Left forelimb (tissue), 1 donor: ENCODE measurements at places on chromosomes 1 and 21.

DNA sequence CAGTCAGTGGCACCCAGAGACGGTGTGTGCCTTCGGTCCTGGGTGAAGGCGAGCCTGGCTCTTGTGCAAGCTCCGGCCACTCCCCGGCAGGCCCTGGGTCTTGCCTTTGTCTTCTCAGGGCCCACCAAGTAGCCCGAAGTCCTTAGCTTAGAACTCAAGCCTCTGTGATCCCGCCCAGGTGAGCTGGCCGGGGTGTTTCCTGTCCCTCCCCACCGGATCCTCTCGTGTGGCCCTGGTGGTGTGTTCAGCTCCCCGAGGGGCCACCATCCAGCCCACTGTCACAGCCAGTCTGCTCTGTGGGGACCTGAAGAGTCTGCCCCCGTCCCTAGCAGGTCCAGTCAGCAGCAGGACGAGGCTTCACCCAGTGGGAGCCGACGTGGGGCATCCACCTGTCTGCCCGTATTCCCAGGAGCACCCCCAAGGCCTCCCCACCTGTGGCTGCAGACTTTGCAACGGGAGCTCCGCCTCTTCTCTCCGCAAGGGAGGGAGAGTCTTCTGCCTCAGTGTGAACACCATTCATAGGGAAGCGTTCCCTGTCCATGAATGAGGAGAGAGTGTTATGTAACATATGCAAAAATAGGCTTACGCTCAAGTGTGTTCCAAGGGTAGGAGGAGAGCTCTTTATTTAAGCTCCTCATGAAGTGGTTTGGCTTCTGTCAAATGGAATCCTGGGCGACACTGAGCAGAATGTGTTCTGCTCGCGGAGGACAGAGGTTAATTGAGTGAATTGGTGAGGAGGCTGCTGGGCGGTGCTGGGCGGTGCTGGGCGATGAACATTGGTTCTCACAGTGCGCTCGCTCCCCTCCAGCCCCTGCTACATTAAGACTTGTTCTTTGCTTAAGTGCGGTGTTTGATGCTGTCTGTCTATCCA is 108.9 kb downstream of the CRYAA start:
- DNase-seq, result no peak

- DNase-seq, result no peak
Observed at GRCh38 chr1:209305221-209305954, 278.1 kb upstream of the CAMK1G start.

DNA sequence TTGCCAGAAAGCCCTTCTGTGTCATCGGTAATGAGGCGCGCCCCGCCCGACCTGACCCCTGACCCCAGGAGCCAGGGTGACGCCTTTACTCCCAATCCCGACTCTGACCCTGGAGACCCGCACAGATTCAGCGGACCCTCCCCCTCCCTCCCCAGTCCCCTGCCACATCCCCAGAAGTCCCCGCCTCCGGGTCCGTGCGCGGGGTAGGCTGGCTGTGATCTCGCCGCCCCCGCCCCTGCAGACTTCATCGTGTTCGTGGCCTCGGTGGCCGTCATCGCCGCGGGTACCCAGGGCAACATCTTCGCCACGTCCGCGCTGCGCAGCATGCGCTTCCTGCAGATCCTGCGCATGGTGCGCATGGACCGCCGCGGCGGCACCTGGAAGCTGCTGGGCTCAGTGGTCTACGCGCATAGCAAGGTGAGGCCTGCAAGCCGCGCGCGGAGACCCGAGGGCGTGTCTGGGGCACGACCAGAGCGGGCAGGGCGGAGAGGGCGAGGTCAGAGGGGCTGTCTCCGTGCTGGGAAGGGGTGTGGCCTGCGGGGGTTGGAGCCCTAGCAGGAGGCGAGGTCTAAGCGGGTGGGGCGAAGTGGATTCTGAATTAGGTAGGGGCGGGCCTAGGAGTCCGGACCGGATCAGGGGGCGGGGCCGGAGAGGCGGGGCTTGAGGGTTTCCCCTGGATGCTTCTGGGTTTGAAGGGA is 34.8 kb downstream of the KCNQ4 start:
- DNase-seq, result no peak

DNA sequence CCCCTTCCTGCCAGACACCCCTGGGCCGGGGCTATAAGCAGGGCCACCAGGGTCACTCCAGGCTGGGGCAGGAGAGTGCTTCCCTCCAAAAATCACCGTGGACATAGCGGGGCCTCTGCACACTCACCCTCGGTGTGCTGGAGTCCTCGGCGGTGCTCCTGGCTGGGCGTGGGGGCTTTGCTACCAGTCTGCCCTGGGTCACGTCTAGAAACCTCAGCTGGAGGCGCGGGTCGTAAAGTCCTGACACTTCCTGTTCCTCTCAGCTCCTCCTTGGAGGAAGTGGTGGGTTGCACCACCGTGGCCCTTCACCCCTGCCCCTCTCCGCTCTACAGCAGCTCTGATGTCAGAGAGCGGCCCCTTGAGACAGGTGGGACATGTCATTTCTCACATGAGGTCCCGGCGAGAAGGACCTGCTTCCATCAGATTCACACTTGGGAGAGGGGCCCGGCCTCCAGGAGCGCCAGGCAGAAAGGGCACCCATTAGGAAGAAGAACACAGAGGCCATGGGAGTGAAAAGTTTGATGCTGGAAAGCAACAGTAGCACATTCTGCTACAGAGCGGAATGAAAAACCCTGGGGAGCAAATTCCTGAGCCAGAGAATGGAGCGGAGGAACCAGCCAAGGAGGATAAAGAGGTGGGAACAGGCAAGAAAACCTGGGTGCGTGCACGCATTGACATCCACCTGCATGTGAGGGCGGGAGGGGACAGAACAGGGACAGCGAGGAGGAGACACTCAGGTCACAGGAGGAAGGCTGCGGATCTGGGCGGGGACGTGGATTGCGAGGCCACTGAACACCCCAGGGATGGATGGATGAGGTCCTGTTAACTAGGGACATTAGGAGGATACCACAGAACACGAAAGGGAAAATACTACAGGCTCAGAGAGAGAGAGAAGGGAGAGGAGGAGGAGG is at the start of gene ITGB2:
Gene ITGB2, minus strand, starts transcription at position 206 of the 911 bp plus-strand sequence. CDS start 10,117 bp downstream, outside the sequence.
- no peak for DNase-seq

DNA sequence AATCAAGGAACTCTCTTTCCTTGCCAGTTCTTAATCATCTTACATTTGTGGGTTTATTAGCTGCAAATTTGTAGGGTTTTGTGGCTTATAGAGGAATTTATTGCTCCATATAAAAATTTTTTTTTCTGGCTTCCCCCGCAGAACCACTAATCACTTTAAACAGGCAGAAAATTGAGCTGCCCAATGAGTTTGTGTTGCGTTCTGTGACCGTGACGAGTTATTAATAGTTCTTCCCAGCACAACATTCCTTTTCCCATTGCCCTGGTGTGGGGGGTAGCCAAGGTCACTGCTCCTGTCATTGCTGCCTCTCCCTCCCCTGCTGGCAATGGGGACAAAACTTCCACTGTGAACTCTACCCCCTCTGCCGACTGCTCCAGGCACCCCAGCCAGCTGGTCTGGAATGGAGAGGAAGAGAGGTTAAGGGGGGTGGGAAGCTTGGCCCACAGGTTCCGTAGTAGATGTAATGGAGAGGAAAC is 55.1 kb downstream of the UBE2T start:
- no peak for DNase-seq

DNA sequence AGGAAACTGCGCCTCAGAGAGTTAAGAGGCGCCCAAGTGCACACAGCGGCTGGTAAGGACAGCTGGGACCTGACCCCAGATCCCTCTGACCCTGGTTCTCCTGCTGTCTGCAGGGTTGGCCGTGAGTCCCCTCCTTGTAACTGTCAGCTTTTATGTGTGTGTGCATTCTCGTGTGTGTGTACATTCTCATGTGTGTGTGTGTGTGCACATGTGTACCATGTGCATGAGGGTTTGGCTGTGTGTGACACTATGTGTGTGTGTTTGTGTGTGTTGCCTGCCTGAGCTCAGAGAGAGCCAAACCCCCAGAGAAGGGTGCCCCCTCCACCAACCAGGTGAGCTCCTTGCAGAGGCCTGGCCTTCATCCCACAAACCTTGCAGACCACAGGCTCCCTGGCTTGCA is 25.9 kb upstream of the EFHD2 start:
- no peak for DNase-seq

- no peak for DNase-seq
Observed at GRCh38 chr21:34561806-34562205, 49.8 kb upstream of the KCNE1 start.

- DNase-seq, result no peak
Observed at GRCh38 chr1:6582370-6582769, 2.6 kb downstream of the ZBTB48 start.

DNA sequence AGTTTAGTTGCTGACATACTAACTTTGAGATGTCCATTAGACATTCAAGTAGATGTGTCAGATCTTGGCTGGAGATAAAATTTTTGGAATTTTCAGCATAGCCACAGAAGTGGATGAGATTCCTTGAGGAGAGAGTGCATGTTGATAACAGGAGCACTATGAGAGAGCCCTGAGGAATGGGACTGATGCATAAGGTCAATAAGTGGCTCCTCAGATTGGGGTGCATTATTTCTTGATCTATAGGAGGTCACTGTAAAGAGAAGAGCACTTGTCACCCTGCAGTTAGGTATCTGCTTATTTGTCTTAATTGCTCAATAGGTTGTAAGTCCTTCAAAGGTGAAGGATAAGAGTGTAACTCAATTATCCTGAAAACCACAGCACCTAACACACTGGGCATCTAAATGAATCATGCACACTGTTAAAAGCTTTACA is 52.0 kb upstream of the TACSTD2 start:
- DNase-seq, result no peak

DNA sequence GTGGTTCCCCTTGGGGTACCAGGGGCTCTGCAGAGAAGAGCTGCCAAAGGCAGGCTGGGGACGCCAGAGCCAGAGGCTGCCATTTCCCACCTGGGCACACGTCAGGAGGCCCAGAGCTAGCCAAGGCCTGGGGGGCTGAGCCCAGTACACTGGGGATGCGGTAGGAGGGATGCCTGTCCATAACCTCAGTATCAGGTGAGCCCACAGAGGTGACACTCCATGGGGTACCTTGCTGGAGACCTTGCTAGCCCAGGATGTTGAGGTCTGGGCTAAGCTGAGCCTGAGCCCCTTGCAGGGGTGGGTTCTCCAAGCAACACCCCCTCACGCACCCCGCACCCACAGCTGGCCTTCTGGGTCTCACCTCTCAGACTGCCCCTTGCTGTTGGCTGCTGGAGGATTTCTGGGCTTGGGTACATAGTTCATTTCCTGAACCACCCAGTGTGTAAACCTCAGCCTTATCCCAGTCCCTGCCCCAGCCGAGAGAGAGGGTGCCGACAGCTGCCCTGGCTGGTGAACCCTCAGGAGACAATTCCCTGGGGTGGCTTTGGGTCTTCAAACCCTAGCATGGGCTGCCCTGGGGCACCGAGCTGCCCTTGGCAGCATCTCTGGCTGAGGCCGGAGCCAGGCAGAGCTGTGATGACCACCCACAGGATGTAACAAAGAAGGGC is 92.5 kb upstream of the VAMP3 start:
- no peak for DNase-seq

GRCh38 chr1:60984062-60984799 is 98.1 kb upstream of the NFIA start:
- peak; percentile 76 for DNase-seq

DNA sequence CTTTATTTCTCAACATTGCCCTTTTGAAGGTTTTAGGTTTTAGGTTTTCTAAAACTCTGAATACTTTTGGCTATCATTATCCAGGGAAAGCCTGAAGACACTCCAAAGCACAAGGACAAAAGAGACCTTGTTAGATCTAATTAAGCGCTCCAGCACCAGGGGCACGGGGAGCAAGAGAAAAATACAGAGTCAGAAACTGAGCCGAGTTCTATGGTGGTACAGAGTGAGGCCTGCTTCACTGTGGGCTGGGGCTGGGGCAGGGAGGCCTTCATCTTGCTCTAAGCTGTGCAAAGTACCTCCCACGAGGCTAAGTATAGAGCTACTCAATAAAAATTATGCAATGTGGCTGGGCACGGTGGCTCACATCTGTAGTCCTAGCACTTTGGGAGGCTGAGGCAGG is 19.7 kb upstream of the RAB4A start:
- DNase-seq, result no peak

- DNase-seq, result no peak
Observed at GRCh38 chr1:189305279-189305678, 1172.4 kb downstream of the BRINP3 start.

DNA sequence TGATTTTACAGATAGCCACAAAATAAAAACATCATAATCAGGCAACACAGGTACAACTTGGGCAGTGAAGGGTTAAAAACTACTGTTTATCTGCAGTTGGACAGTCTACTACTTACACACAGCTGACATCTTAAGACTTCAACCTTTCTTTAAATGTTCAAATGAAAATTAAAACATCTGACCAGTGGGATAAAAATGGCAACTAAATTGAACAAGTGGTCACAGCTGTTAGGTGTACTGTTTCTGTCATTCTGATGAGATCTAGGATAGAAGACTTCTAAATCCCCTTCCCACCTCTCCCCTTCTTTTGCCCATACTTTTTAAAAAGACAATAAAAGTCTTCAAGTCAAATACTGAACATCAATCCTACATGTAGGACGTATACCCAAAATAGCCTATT is 56.2 kb downstream of the ENAH start:
- no peak for DNase-seq

DNA sequence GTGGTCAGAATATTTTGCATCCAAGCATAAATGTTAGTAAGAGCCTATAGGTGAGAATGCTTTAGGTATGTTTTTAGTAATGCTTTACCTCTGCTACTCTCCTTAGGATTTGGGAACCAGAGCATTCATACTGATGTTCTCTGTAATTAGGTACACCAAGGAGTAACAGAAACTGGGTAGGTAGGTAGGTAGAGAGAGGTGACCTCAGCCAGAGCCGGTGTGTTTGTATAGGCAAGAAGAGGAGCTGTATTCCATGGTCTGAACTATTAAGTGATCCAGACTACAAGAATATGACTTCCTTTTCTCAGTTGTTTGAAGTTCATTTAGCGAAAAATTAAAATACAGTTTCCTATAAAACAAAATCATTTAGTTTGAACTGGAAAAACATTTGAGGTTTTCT is 108.5 kb downstream of the SDCCAG8 start:
- no peak for DNase-seq

- no peak for DNase-seq
Observed at GRCh38 chr1:115199416-115200132, 110.3 kb upstream of the TSPAN2 start.

DNA sequence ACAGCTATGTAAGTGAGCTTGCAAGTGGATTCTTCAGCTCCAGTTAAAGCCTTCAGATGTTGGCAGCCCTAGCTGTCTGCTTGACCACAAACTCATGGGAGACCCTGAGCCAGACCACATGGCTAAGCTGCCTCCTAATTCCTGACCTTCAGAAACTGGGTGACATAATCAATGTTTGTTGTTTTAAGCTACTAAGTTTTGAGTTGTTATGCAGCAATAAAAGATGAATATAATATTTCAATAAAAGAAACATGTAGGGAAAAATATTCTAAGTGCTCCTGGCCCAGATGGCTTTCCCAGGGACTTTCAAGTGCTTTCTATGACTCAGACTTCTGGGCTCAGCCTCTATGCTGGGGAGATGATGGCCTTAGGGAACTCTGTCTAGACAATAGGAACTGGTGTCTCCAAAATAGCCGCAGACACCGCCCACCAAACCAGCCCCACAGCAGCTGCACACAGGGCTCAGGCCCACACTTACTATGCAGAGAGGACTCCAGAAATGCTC is 20.3 kb upstream of the AZIN2 start:
- DNase-seq, result peak; percentile 82

DNA sequence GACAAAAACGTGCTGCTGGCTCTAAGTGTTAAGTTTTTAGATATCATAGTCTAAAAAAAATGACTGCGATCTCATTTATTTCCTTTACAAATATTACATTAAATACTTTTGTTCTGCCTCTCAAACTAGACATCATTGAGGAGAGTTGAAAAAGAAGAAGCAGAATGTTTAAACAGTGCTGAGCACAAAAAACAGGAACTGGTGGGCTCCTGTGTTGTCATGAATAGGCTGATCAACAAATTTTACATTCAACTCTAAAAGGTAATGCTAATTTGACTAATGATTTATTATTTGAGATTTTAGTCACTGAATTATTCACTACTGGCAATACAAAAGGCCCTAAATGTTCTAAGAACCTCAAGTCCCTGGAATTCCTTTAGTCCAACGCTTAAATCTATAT is 66.1 kb downstream of the GPATCH2 start:
- no peak for DNase-seq
